ENCODE measurements at places on chromosomes 3 and 15. TPM values are rescaled to one million over a fixed set of nuclear protein-coding genes. Genes with fewer than 3 reads are reported as not detected.

DNA sequence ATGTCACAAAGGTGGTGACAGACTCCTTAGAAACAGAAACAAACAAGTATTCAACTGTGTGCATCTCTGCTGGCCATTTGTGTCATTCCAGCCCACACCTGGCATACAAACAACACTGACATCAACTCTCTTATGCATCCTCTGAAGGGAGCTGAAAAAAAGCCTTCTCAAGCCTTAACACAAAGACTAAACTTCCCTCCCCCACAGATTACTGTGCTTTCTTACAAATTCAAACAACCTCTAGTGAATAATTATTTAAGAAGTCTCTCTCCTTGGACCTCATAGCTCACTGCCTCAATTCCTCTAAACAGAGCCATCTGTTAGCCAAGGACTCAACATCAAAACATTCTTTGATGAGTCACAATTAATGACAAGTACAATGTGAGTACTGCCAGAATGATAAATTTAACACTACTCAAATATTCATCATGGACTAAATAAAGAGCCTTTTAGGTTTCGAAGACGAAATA is 132.1 kb downstream of the WDR76 start:
- no peak overlapping the region for H3K27ac ChIP-seq
- no peak for DNase-seq
- H3K36me3 ChIP-seq: no peaks in the 10 kb centered on the region
- H3K4me1 ChIP-seq: peaks cover 6% of the 10 kb centered on the region
- H3K4me3 ChIP-seq: no peak overlapping the region

DNA sequence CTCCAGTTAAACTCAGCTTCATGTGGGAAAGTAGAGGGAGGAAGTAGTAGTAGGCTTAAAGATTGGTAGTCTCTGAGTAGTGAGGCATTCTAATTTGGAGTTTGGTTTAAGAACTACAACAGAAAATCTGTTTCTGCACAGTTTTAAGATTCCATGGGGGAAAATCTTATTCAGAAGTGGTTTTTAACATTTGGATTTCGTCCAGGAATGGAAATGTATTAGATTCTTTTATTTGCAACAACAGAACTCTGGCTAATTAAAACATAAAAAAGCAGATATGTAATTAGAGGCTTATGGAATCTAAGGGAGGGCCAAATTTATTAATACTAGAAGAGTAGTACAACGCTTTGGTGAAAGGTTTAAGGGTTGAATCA is 36.0 kb downstream of the NECTIN3 start:
- no peak overlapping the region for H3K4me3 ChIP-seq
- peaks cover 2% of the 10 kb centered on the region for H3K27me3 ChIP-seq
- H3K4me1 ChIP-seq: no peaks in the 10 kb centered on the region
- DNase-seq: no peak
- peaks cover 1% of the 10 kb centered on the region for H3K36me3 ChIP-seq

The SEMA7A gene
- 45.7 TPM for total RNA-seq

The HCLS1 gene
- 248 TPM for total RNA-seq

GRCh38 chr3:184022323-184022722 is 4.6 kb upstream of the ABCC5 start:
- H3K4me1 ChIP-seq: peaks cover 3% of the 10 kb centered on the region
- H3K36me3 ChIP-seq: no peaks in the 10 kb centered on the region
- DNase-seq: no peak
- H3K4me3 ChIP-seq: no peak overlapping the region
- no peaks in the 10 kb centered on the region for H3K27me3 ChIP-seq
- H3K27ac ChIP-seq: no peak overlapping the region

The SMC4 gene
- 191 TPM for total RNA-seq

GRCh38 chr15:65618560-65619109 is 3.1 kb upstream of the SLC24A1 start:
- H3K4me1 ChIP-seq: no peaks in the 10 kb centered on the region
- no peaks in the 10 kb centered on the region for H3K27me3 ChIP-seq
- peaks cover 2% of the 10 kb centered on the region for H3K36me3 ChIP-seq
- no peak overlapping the region for H3K27ac ChIP-seq

Measured in activated naive CD4-positive, alpha-beta T cell treated with anti-CD3 and anti-CD28 coated beads for 36 hours (primary cell).